ENCODE measurements at places on chromosomes 3 and 15. TPM values are rescaled to one million over a fixed set of nuclear protein-coding genes. Genes with fewer than 3 reads are reported as not detected.

DNA sequence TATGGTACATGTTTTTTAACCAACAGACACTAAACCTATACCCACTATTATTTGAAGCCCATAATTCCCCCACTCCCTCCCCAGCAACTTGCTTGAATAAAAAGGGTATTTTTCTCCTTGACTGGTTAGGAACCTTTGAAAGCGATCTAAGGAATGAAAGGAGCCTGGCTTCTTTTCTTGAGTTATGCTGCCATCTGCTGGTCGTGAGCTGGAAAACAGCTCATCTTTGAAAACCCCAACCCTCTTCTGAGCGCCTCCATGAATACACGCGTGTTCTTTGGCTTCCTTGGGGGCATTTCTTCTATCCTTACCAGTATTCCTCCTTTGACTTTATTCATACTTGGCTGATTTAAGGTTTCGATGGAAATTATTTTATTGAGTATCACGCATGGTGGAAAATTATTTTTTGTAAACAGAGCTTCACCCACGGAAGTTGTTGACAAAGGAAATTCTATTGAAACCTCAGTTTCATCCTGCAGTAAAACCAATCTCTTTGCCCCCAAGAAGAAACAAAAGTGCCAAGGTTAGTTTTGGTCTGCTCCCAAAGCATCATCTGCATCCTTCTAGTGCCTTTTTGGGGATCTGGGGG lies 171.6 kb downstream of the SV2B start:
- DNase-seq = peak; percentile 57

DNA sequence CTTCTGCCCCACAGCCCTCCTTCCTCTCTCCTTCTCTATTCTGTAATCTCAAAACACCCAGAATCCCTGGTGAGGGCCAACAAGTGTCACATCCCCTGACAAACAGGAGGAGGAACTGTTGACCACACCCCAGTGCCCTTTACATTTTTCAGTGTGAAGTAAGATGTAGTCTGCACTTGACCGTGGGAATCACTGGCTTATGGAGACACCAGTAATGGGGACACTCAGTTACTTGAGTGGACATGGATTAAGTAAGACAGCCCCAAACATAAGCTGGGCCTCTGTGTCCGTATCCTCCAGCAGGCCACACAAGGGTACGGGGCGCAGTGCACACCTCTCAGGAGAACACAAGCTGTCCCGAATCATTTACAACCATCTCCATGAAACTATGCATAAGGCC lies 28.4 kb upstream of the LIMD1 start:
- no peak for DNase-seq

DNA sequence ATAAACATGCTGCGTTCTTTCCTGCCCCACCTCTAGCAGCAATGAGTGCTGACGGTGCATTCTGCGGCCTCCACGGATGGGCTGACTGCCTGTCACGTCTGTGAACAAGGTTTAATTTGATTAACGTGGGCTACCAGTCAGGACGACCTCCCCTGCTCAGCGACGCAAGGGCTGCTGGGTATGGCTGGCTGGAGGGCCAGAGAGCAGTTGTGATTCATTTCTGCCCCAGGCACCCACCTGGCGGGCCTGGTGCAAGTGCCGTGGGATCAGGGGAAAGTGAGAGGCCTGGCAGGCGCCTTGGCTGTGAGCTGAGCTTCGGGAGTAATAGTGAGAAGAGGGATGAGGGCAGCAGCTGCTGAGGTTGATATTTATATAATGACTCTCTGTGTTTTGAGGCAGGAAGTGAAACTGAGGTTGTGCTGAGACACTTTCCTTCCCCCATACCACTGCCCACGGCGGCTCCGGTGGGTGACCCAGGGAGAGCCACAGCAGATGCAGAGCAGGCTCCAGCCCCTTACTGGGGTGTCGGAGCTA lies 190.4 kb upstream of the BCL6 start:
- DNase-seq = no peak

DNA sequence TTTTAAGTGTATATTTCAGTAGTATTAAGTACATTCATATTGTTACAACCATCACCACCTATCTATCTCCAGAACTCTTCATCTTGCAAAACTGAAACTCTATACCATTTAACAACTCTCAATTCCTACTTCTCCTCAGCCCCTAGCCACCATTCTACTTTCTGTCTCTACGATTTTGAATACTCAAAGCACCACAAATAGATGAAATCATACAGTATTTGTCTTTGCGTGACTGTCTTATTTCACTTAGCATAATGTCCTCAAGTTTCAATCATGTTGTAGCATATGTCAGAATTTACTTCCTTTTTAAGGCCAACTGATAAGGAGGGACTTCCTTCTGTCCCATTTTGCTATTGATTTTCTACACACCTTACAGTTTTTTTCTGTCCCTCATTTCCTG lies 593.3 kb downstream of the FHIT start:
- no peak for DNase-seq

DNA sequence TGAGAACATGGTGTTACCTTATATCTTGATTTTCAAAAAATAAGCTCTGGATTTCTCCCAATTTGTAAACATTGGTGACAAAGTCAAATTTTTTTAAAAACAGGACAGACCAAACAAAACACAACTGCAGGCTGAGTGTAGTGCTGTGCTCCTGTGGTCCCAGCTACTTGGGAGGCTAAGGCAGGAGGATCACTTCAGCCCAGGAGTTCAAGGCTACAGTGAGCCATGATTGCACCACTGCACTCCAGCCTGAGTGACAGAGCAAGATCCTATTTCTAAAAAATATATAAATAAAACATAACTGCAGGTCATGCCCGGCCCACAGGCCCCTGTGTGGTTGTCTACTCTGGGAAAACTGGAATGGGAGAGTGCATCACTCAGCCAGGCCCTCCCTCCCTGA lies 4.0 kb upstream of the ZXDC start:
- no peak for DNase-seq

- no peak for DNase-seq
Measured at GRCh38 chr3:18224426-18224825, 200.7 kb downstream of the SATB1 start.

DNA sequence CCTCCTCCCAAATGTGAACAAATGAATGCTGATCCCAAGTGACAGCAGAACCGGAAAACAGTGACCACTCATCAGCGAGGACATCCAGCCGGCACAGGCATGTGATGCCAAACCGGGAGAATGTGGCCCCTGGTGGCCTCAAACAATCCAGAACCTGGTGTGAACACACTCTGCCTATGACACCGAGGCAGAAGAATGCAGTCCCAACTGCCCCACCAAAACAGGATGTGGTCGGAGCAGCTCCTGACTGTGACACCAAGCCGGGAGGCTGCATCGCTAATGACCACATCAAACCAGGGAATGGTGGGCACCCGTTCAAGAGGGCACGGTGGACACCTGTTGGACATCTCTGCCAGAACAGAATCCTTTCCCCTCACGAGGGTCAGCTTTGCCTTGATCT lies 15.4 kb downstream of the SCN5A start:
- peak; percentile 88 for DNase-seq

DNA sequence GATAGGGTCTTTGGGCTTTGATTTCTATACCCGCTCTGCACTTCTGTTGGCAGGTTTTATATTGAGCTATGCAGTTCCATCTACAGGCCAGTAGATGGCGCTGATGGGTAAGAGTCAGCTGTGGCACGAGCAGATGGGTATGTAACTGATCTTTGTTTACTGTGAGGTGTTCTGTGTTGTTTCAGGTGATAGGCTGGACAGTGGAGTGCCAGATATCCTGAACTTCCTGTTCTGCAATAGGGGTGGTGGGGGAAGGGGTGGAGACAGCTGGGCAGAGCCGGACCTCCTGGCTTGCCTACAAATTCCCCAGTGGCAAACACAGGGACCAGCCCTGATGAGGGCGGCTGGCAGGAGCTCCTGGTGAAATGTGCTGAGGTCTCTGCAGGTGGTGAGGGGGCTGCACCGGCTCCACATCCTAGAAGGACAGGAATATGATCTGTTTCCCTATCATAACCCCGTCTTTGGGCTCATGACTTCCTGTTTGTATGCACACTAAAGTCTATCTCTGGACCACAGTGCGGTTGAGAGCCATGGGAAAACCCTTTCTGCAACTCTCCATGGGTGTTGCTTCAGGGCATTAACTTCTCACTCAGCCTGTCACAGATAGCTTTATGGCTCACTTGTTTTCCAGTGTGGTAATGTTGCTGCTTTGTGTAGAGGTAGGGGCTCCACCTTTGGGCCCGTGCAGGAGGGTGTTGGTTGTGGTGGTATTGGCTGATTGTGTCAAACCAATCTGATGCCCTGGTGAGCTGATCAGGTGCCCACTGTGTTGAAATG lies 13.4 kb upstream of the FAM98B start:
- peak; percentile 78 for DNase-seq

DNA sequence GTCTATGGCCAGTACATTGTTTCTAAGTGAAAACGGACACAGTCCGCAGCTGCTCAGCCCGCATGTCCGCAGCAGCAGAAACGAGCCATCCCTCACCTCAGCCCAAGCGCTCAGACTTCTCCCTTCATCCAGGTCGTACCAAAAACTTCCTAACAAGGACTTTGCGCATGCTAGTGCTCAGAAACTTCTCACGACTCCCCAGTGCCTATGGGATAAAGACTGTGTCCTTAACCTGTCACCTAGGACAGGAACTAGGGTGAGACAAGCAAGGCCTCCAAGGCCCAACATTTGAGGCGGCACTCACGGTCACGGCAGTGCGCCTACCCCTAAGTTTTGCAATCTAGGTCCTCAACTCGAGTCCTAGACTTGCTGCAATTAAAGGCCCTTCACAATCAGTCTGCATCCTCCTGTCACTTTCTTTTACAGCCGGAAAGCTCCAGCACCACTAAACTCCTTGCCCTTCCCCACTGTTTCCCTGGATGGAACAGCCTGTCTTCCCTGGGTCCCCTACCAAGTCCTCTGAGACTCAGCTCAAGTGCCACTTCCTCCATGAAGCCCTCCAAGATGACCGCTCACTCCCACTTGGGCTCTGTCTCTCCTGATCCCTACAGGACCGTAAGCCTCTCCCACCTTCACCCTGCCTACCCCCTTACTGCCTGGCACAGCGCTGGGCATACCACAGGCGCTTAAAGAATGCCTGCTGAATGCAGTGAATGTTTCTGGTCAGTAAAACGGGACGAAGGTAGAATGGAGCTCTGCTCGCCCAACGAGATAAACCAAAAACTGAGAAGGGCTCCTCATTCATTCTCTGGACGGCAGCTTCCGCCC lies 1.2 kb downstream of the CLN6 start:
- DNase-seq = no peak

DNA sequence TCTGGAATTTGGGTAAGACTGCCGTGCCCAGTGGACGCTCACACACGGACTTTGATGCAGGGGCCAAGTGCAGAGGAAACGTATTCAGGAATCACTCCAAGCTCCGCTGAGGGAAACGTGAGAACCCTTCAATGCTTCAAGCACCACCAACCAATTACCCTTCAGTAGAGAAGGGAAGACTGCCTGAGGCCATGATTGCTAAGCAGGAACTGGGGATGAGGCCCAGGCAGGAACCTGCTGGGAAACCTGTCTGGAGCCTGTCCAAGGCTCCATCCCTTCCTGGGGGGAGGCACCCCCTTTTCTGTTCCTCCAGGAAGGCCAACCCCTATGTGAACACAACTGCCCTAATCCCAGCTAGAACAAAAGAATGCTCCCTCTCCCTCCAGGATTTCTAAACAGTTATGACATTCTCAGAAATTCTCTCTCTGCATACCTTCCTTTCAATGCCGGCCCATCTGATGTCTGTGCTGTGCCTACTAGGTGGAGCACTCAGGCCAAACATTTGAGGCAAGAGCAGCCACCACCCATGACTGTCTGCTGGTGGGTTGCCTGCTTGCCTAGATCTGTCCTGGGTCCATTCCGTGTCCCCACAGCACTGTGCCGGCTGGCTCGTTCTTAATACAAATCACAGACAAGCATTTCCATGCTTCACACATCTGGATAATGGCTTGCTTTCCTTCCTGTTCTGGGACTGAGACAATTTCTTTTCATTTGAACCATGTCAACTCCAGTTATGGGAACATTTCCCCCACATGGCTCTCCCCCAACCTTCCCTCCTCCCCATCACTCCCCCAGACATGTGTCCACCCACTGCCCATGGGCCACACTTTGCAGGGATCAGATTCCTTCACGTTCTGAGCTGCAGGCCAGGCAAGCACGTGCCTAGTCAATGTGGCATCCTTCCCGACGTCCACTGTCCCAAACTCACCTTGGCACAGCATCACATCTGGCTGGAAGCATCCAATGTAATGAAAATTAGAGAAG lies 149.4 kb downstream of the ADAMTS17 start:
- no peak for DNase-seq

GRCh38 chr3:109532257-109533216 lies 195.2 kb upstream of the DPPA4 start:
- peak; percentile 50 for DNase-seq

GRCh38 chr3:177516158-177517011 lies 319.1 kb upstream of the TBL1XR1 start:
- DNase-seq = peak; percentile 60

The RASA2 gene
- 5.3 TPM for total RNA-seq

The SUSD5 gene
- total RNA-seq = 0.63 TPM

The COL6A5 gene
- total RNA-seq = not detected

The P4HTM gene
- total RNA-seq = 4.7 TPM

The ITIH1 gene
- total RNA-seq = not detected

Data from dermis microvascular lymphatic vessel endothelial cell (primary cell).